ENCODE measurements at places on chromosomes 16 and 17.
A peak's percentile ranks its signal among the peaks of the same experiment; 100 is the strongest.

DNA sequence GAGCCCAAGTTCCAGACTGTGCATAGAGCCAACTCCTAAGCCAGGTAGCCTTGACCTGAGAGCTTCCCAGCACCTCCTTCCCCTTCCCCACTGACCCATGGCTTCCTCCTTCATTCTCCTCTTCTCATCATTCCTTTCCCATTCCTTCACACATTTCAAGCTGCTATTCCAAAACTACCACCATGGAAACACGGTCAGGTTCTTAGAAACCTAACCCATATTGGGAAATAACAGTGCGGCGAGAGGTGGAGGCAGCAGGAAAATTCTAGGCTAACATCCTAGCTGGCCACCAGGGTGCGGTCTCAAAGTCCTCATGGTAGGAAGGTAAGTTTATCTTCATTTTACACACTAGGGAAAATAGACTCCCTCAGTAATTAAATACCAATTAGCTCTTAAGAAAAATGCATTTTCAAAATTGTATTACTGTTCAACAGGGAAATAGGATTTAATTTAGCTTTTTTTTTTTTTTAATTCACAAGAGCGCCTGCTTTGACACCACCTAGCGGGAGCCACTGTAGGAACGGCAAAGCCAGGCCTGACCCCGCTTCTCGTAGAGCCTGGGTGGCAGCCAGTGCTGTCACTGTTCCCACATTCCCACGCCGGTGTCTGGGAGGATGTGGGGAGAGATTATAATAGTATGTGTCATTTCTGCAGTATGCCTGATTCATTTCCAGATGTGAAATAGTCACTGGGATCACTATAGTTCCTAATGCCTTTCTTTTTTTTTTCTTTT lies 14.0 kb upstream of the SPHK1 start:
- DNase-seq: no peak

DNA sequence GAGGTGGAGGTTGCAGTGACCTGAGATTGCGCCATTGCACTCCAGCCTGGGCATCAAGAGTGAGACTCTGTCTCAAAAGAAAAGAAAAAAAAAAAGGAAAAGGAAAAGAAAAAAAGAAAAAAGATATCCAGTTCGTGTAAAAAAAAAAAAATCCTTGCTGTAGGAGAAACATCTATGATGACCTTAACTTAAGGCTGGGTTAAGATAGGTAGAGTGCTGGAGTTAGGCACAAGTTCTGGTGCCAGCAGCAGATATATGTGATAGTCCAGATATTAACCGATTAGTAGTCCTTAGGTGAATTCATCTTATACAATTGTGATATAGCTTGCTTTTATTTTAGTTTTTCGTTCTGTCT lies 17.2 kb downstream of the PSMD11 start:
- no peak for DNase-seq

DNA sequence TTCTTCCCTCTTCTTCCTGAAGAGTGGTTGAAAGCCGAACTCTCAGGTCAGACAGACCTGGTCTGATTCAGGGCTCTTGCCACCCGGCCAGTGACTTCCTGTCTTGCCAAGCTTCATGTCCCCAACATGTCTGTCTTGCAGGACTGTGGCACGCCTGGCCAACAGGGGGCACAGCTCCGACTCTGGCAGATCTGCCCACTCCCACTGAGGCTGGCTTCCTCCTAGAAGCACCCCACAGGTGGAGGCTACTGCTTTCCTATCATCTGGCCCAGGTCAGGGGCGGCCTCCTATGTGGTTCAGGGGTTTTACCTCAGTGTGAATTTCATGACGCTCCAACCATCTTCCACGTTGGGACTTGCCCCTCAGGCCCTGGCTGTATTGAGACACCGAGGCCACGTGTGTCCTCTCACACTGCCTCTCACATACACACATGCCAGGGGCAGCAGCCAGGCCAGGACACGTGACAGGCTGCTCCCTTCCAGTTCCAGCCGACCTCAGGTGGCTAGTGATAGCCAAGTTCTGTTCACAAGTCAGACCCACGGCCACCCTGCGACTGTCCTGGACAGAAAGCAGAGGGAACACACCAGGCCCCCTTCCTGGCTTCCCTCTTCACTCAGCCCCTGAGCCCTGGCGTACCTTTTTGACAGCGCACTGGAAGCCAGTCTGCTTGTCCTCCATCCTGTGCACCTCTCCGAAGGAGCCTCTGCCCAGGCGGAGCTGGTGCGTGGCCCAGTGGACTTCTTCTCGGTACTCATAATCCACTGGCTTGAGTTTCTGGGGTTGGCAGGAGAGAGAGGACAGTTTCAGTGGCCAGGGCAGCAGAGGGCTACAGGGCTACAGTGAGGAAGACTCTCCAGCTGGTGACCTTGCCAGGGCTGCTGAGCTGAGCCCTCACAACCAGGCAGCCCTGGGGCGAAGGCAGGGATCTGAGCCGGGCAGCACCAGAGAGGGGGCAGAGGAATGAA lies 22.6 kb upstream of the SPATA32 start:
- peak; percentile 32 for DNase-seq

DNA sequence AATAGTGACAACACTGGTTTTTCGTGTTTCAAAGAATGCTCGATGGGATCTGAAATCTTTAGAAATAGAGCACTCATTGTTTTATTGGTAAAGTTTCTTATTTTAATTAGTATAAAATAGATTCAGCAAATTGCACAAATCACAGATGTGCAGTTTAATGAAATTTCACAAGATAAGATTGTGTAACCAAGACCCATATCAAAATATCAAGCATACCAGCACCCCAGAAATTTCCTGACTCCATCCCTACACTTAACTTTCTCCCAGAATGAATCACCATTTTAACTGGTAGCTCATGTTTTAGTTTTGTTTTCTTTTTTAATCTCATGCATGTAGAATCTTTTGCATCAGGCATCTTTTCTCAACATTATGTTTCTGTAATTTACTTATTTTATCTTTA lies 185.9 kb downstream of the KCNJ2 start:
- no peak for DNase-seq

GRCh38 chr16:10172848-10173655 lies 9.2 kb downstream of the GRIN2A start:
- DNase-seq: no peak

DNA sequence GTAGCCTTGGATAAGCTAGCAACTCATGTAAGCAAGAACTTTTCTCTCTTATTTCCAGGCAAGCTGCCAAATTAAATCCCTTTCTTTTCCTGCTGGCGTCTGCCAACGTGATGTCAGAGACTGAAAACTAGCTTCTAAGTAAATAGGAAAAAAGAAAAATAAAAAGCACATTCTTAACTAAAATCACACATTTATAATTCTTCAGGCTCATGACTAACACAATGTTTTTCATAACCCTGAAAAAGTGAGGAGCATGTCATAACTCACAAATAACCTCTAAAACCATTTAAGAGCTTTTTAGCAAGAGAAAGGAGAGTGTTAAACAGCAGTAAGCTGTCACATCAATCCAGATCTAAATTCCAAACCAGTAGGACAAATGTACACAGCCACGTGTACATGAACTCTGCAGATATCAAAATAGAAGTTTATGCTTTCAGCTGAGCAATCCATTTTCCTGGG lies 110.0 kb downstream of the N4BP1 start:
- no peak for DNase-seq

DNA sequence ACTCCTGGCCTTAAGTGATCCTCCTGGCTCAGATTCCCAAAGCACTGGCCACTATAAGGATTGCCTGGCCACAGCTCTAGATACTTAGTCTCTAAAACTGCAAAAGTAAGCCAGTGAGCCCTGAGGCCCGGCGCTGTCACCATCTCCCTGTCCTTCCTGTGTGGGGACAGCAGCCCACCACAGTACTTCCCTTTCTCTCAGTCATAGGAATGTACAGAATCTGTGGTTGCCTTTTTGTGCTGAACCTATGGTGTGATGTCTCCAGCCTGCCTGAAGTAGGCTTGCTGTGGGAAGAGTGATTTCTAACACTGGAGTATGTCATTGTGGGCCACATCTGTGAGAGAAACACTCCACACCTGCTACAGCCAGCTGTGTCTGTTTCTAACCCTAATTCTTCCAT lies 24.7 kb downstream of the NTAN1 start:
- DNase-seq: no peak

DNA sequence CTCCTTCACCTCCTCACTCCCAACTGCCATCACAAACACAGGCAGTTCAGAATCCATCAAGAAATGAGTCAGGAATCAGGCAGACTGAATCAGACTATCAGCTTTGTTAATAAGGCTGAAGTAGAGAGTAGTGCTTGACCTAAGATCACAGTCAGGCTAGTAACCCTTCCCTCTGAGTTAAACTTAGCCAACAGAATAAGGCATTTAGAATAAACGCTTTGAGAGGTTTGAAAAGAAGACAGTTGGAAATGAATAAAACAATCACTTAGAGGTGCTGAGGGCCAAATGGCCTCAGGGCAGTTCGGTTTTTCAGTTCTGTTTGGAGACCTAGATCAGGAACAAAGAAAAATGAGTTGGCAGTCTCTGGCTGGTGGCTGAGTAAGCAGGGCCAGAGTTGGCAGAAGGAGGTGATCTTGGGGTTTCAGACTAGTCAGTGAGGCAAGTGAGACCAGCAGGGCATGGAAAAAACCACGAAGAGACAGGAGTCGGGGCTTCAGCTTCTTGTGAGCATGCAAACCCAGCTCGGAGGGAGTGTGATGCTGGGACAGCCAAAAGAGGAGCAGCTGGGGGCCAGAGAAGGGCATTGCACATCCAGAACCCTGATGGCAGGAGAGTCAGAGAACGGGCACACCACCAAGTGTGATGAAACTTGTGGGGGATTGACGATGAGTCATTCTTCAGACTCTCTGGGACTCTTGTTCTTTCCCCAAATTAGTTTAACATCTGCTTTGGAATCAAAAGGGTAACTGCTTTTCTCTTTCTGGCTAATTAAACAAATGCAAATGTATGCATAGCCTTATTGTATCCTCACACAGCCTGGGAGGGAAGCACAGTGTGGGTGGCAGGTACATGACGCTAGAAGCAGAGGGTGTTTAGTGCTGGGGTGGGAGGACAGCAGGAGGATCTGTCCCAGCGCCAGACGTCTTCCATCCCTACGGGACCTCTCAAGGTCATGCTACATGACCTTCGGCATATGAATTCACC lies 54.8 kb downstream of the SPECC1 start:
- DNase-seq: no peak

- no peak for DNase-seq
Measured at GRCh38 chr17:27477050-27477888, 21.0 kb downstream of the KSR1 start.

Measured in activated T-cell treated with anti-CD3 and anti-CD28 coated beads for 1 hour (primary cell).